ENCODE measurements at places on chromosomes 12 and 14.

DNA sequence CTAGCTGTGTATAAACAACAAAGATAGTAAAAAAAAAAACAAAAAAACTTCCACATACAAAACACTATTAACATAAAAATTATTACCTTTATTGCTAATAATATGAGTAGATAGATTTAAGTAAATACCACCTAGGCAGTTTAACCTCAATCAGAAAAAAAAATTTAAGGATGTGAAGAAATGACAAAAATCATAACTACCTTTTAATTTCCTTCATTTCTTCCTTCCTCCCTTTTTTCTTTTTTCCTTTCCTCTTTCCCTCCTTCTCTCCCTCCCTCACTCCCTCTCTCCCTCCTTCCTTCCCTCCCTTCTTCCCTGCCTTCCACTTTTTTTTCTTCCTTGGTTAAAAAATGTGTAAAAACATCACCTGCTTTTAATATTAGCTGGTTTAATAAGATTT lies 81.7 kb downstream of the SOX5 start:
- no peak for DNase-seq

GRCh38 chr14:84087986-84088531 lies 1441.9 kb upstream of the FLRT2 start:
- no peak for DNase-seq

DNA sequence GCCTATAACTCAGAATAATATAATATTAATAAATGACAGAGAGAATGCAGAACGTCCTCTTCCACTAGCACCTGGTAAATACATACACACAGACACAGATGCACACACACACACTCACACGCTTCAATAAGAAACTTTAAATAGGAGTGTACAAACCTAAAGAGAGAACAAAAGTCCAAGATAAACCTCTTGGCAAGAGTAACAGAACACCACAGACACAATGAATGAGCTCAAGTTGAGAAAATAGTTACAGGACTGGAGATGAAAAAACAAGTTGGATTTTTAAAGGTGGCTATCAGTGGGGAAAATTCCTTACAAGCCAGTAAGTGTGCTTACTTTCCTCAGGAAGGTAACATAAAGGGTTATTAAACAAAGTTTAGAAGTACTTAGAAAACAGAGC lies 35.2 kb downstream of the CRY1 start:
- no peak for DNase-seq

DNA sequence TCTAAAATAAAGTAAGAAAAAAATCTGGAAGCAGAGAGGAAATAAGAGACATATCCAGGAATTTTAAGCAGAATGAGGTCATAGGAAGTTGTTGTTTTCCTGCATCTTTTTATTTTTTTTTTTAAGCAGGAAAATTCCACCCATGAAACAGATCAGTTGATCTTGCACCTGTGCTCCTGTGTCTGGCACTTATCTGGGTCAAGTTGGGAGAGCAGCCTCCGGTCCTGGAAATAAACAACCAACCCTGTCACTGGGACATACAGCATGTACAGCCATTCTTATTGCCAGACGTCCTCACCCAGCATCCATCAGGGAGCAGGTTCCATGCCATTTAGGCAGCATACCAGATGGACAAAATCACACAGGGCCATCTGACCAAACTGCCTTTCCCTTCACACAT lies 266.0 kb upstream of the BTG1 start:
- DNase-seq = no peak

DNA sequence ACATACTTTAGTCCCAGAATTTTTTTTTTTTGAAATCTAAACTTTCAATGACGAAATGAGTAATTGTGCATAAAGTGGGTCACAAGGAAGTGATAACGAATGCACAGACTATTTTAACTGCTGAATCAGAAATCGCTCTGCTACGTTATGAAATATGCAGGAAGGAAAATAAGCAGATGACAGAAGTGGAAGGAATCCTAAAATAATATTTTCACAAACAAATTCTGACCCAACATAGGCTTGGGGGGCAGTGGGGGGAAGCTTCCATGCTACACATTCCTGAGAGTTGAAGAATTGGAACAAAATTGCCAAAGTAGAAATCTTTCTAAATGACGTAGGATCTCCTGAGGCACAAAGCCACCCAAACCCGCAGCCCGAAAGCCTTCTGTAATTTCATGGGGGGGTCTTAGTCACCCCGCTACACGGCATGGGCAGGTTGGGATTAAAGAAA lies 89.6 kb downstream of the ARF6 start:
- no peak for DNase-seq

- no peak for DNase-seq
Observed at GRCh38 chr12:4477129-4477528, 31.5 kb upstream of the FGF6 start.

Data from left hindlimb (tissue), 1 donor.